Activated CD8-positive, alpha-beta T cell treated with anti-CD3 and anti-CD28 coated beads, Interleukin-2, amount 10 ng/mL, durations not matched to agents 7 days and 5 days (primary cell): ENCODE measurements at places on chromosomes 1 and 21. TPM values are rescaled to one million over a fixed set of nuclear protein-coding genes. Genes with fewer than 3 reads are reported as not detected.

DNA sequence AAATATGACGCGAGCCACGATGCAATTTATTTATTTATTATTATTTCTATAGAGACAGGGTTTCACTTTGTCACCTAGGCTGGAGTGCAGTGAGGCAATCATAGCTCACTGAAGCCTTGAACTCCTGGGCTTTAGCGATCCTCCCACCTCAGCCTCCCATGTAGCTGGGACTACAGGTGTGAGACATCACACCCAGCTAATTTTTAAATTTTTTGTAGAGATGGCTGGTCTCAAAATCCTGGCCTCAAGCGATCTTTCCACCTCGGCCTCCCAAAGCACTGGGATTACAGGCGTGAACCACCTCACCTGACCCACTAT, 63.6 kb downstream of the IRF2BP2 start:
- no peaks in the 10 kb centered on the region for H3K36me3 ChIP-seq
- no peak overlapping the region for H3K4me3 ChIP-seq
- H3K4me1 ChIP-seq = peaks cover 29% of the 10 kb centered on the region
- no peaks in the 10 kb centered on the region for H3K27me3 ChIP-seq
- H3K27ac ChIP-seq = no peak overlapping the region

DNA sequence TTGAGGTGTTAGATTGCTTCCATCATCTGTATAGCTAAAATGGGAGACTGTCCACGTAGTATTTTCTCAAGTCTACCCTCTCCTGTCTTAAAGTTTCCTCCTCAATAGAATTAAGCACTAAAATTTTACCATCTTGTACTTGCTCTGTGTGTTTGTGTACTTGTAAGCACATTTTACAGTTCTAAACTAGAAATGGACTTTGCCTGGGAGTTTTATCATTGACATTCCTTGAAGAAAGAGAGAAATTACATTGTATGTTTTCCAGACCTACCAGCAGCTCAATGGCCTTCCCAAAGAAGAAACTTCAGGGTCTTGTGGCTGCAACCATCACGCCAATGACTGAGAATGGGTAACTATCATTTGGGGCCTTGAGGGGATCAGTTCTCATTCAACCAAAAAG, 4.5 kb downstream of the NPL start:
- H3K27me3 ChIP-seq = peaks cover 9% of the 10 kb centered on the region
- no peak for DNase-seq
- no peak overlapping the region for H3K27ac ChIP-seq
- H3K4me1 ChIP-seq = peaks cover 14% of the 10 kb centered on the region
- H3K36me3 ChIP-seq = no peaks in the 10 kb centered on the region

DNA sequence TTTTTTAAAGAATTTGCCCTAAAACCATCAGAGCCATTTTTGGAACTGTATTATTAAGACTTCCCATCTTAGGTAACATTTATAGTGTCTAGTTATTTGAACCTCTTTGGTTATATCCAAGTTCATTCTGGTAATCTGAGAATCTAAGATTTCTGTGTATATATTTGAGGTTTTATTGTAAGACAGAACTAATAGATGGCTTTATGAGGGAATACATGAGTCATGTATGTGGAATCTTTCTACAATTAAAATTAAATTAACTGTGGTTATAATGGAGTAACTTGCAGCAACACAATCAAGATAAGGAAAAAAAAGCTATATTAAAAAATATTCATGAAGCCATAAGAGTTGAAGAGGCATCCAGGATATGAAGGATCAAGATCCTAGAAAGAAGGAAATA, 92.1 kb downstream of the UBE2U start:
- H3K27me3 ChIP-seq = peaks cover 4% of the 10 kb centered on the region
- H3K36me3 ChIP-seq = no peaks in the 10 kb centered on the region

- H3K27ac ChIP-seq = no peak overlapping the region
- H3K4me3 ChIP-seq = no peak overlapping the region
- no peak for DNase-seq
- H3K36me3 ChIP-seq = no peaks in the 10 kb centered on the region
- no peaks in the 10 kb centered on the region for H3K27me3 ChIP-seq
- H3K4me1 ChIP-seq = no peaks in the 10 kb centered on the region
These were observed 120.7 kb downstream of the ACTL8 start for GRCh38 chr1:17875882-17876280.

DNA sequence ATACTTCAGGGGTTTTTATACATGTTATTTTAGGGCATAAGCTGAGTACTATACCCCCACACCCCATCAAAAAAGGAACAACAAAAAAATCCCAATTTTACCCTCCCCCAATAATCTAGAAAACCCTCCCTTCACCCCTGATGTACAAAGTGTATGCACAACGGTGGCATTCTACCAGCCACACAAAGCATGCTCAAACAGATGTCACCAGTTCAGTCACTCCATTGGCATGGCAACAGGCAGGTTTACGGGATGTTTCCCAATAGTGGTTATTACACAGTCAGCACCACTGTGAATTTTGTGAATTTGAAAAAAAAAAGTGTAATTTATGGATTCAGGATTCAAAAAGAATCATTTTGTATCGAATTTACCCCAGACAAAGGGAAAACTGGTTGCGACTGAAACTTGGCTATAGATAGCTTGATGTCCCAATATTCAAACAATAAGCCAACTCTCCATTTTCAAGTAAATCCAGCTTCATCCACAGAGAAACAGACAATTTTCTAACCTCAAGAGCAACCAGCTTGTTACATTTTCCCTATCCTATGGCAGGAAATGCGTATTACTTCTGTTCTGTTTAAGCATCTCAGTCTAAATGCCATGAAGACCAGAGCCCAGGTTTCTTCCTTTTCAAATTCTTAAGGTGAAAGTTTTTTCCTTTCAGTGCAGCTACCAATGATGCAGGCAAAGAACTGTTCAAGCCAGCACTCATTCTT, 34.0 kb upstream of the SLC45A3 start:
- peaks cover 6% of the 10 kb centered on the region for H3K4me1 ChIP-seq
- no peak overlapping the region for H3K4me3 ChIP-seq
- H3K36me3 ChIP-seq = peaks cover 60% of the 10 kb centered on the region

DNA sequence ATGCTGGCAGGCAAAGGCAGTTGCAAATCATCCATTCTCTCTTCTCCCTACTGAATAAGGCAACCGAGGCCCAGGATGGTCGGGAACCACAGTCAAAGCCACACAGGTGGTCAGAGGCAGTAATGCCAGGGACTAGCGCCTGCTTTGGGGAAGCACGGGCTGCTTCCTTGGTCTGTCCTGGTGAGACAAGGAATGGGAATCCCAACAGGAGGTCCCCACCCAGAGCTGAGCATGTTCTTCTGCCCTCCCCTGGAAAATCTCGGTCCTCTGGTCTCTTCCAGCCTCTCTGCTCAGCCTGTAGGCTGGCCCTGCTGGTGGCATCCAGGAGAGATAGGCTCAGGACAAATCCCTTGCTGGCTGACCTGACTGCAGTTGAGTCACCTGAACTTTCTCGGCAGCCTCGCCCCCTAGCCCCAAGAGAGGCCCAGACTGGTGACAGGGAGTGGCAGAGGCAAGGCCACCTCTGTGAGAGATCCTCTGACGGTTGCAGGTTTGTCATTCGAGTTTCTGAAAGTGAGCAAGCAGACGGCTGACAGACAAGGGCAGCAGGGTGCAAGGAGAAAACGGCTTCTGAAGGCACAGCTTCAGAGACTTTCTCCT, 5.8 kb downstream of the OLIG1 start:
- no peak overlapping the region for H3K27ac ChIP-seq
- no peak overlapping the region for H3K4me3 ChIP-seq
- H3K27me3 ChIP-seq = peaks cover 69% of the 10 kb centered on the region
- H3K4me1 ChIP-seq = peaks cover 36% of the 10 kb centered on the region
- peaks cover 2% of the 10 kb centered on the region for H3K36me3 ChIP-seq

GRCh38 chr1:10525208-10525607, 50.5 kb downstream of the PEX14 start:
- H3K4me1 ChIP-seq = peaks cover 34% of the 10 kb centered on the region
- DNase-seq = no peak
- no peak overlapping the region for H3K4me3 ChIP-seq
- peaks cover 14% of the 10 kb centered on the region for H3K36me3 ChIP-seq
- H3K27ac ChIP-seq = no peak overlapping the region

GRCh38 chr1:98289311-98289710, 368.5 kb upstream of the DPYD start:
- H3K27me3 ChIP-seq = peaks cover 4% of the 10 kb centered on the region
- H3K4me1 ChIP-seq = no peaks in the 10 kb centered on the region

DNA sequence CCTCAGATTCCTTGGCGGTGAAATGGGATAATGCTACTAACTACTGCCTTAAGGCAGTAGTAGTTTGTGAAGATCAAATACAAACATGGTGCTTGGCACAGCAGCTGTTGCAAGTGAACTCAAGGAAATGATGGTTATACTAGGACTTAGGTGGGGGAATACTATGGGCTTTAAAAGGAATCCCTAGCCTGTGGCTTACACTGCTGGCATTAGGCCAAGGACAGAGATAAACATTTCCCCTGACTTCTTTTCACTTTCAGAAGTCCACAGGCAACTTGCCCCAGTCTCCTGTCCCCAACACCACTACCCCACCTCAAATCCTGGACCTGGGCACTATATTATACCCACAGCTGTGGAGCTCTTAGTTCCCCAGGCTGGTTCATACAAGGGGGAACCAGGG, 13.1 kb upstream of the VAMP4 start:
- no peak overlapping the region for H3K27ac ChIP-seq
- H3K27me3 ChIP-seq = peaks cover 11% of the 10 kb centered on the region
- H3K4me3 ChIP-seq = no peak overlapping the region
- H3K36me3 ChIP-seq = no peaks in the 10 kb centered on the region

GRCh38 chr1:6545276-6546112, 8.8 kb downstream of the NOL9 start:
- peak overlapping the region; percentile 7 for H3K4me3 ChIP-seq
- peak overlapping the region; percentile 82 for H3K27ac ChIP-seq
- H3K27me3 ChIP-seq = no peaks in the 10 kb centered on the region
- DNase-seq = peak; percentile 29
- peaks cover 63% of the 10 kb centered on the region for H3K36me3 ChIP-seq

GRCh38 chr1:5896706-5897660, 95.2 kb downstream of the NPHP4 start:
- H3K27me3 ChIP-seq = no peaks in the 10 kb centered on the region
- H3K4me3 ChIP-seq = no peak overlapping the region
- H3K4me1 ChIP-seq = peaks cover 4% of the 10 kb centered on the region
- no peak overlapping the region for H3K27ac ChIP-seq

DNA sequence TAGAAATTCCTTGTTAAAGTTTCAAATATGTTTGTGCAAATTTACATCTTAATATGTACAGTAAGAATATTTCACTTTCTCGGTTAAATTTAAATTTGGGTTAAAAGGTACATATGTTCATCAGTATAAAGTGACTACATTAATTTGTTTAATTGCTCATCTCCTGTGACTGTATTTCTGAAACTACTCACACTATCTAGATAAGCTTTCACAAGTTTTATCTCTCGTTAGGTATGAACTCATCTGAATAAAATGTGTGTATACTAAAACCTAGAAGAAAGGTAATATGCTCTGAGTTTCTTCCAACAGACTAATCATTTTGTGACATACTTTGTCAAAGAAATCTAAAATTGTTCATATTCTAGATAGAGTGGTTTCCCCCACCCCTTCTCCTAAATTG, 150.7 kb downstream of the PATJ start:
- H3K27me3 ChIP-seq = no peaks in the 10 kb centered on the region
- peaks cover 6% of the 10 kb centered on the region for H3K36me3 ChIP-seq
- H3K4me1 ChIP-seq = no peaks in the 10 kb centered on the region

DNA sequence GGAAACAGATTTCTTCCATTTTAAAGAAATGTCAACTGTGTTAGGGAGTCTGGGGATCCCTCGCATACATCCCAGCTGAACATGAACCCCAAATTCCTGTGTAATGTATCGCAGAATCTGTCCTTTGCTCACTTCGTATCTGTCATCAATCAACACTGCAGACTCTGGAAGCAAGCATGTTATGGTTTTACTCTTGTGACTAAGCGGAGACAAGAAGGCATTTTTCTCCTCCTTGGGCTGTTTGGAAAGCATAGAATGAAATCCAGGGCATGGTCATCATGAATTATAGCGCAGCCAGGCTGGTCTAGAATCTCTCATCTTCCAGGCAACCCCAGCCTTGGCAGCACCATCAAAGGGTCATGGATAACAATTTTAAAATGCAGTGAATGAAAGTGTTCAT, 290.2 kb downstream of the KIF26B start:
- no peak overlapping the region for H3K27ac ChIP-seq
- peaks cover 5% of the 10 kb centered on the region for H3K4me1 ChIP-seq
- H3K36me3 ChIP-seq = no peaks in the 10 kb centered on the region
- H3K27me3 ChIP-seq = peaks cover 2% of the 10 kb centered on the region
- DNase-seq = no peak

DNA sequence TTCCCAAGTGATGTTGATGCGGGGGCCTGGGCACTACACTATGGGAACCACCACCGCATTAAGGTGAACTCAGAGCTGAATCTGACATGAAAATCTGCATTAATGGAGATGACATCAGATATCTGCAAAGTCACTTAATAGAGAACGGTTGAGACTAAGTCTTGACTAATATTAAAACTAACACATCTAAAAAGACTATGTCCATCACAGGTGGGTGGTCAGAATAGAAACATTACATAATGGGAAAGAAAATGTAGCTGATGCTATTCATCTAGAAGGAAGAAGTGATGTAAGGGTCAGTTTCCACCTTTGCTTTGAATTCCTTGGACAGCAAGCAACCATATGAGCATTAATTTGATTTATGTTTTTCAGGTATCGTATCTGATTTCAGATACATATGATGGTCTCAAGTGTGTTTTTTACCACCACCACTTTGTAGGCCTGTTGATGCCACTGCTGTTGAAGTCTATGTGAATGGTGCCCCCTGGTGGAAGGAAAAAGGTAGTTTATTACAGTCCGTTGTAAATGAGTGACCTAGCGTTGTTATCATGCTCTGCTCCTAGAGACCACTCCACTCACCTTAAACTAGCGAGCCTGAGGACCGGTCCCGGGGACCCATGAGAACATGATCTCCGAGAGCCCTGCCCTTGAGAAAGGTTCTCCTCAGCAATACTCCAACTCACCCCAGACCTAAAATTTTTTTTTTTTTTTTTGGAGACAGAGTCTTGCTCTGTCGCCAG, 73.5 kb downstream of the BACH1 start:
- peaks cover under 1% of the 10 kb centered on the region for H3K36me3 ChIP-seq
- H3K4me1 ChIP-seq = peaks cover 9% of the 10 kb centered on the region
- peak; percentile 72 for DNase-seq
- H3K27ac ChIP-seq = no peak overlapping the region
- no peak overlapping the region for H3K4me3 ChIP-seq
- H3K27me3 ChIP-seq = no peaks in the 10 kb centered on the region

DNA sequence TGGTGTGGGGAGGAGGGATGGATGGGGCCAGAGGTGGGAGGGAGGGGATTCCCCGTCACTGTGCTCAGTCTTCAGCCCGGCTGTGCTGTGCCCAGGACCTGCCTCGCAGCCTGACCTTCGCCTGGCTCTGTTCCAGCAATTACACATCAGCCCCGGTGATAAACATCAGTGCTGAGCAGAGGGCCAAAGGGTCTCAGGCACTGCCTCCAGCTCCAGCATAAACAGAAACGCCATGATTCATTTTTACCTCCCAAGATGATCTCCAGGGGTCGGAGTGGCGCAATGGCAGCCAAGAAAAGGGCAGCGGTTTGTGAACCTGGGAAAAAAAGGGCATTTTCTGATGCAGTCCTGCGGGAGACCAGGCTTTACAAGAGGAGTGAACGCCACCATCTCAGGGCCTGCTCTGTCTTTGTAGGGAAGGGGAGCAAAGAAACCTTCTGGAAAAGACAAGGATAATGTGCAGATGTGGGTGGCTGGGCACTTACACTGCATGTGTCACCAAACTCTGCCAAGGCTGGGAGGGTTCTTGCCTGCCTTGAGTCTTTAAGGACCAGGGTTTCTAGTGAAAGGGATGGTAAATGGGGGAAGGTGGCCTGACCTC, 28.1 kb downstream of the SHISA4 start:
- H3K4me3 ChIP-seq = no peak overlapping the region
- H3K4me1 ChIP-seq = peaks cover 2% of the 10 kb centered on the region
- H3K27ac ChIP-seq = no peak overlapping the region
- no peaks in the 10 kb centered on the region for H3K36me3 ChIP-seq

The WNT9A gene
- total RNA-seq = not detected

The PTGS2 gene
- total RNA-seq = not detected

The CEP85 gene
- total RNA-seq = 49.1 TPM

The LRRIQ3 gene
- 0.45 TPM for total RNA-seq

The LRRC3 gene
- 3.4 TPM for total RNA-seq

The GIPC2 gene
- total RNA-seq = 0.37 TPM
